ENCODE measurements at places on chromosomes 13 and 19. TPM values are rescaled to one million over a fixed set of nuclear protein-coding genes. Genes with fewer than 3 reads are reported as not detected.

The SRRM5 gene
- total RNA-seq: 0.35 TPM

The CGB5 gene
- not detected for total RNA-seq

The SLC17A7 gene
- total RNA-seq: 0.34 TPM

The TGFBR3L gene
- total RNA-seq: 2.6 TPM

The HOMER3 gene
- total RNA-seq: 68.8 TPM

The MATK gene
- not detected for total RNA-seq

The EXOSC5 gene
- 11.6 TPM for total RNA-seq

The TIMM44 gene
- total RNA-seq: 73.4 TPM

The NKPD1 gene
- total RNA-seq: 0.18 TPM

- H3K4me3 ChIP-seq: no peak overlapping the region
- no peak for DNase-seq
- H3K4me1 ChIP-seq: no peaks in the 10 kb centered on the region
- no peak overlapping the region for H3K27ac ChIP-seq
- H3K27me3 ChIP-seq: no peaks in the 10 kb centered on the region
- H3K36me3 ChIP-seq: peaks cover 55% of the 10 kb centered on the region
Measured at GRCh38 chr13:79361299-79361698, 44.8 kb downstream of the RBM26 start.

GRCh38 chr13:27961227-27962085, 7.7 kb downstream of the CDX2 start:
- H3K36me3 ChIP-seq: no peaks in the 10 kb centered on the region
- H3K4me1 ChIP-seq: peaks cover 16% of the 10 kb centered on the region
- no peak overlapping the region for H3K4me3 ChIP-seq
- no peak for DNase-seq
- peaks cover 89% of the 10 kb centered on the region for H3K27me3 ChIP-seq

DNA sequence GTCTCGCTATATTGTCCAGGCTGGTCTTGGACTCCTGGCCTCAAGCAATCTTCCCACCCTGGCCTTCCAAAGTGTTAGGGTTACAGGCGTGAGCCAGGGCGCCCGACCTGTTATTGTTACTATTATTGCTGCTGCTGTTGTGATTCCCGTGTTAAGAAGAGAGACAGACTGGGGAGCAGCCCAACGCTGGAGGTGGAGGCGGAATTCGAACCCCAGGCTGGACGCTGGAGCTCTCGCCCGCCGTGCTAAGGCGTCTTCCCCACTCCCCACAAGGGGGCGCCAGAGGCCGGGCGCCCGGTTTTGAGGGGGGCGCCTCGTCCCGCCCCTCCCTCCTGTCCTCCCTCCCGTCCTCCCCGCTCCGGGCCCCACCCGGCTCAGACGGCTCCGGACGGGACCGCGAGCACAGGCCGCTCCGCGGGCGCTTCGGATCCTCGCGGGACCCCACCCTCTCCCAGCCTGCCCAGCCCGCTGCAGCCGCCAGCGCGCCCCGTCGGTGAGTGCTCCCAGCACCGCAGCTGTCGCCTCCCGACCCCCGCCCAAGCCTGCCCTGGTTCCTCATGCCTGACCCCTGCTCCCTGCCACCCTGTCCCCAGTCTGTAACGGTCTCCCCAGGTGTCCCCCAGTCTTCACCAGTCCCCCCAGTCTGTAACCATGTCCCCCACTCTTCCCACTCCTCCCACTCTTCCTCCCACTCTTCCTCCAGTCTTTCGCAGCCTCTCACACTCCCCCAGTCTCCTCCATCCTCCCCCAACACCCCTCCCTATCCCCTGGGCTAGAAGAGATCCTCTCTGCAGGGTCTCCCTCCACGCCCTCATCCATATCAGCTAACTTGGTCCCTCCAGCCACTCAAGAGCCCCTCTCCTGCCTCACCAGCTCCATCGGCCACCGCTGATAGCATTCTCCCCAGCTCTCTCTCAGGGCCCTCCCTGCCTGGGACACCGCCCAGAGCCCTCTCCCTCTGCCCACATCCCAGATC, at the start of gene EHD2:
TSS of gene EHD2 (plus strand) at position 377 of the 976 bp plus-strand sequence. CDS start 3,191 bp downstream, outside the sequence.
- DNase-seq: peak; percentile 93
- H3K27me3 ChIP-seq: no peaks in the 10 kb centered on the region
- H3K27ac ChIP-seq: peak within 1 kb of the TSS; percentile 86
- peaks cover 44% of the 10 kb centered on the region for H3K4me1 ChIP-seq
- H3K4me3 ChIP-seq: peak within 1 kb of the TSS; percentile 96

GRCh38 chr19:48085904-48086864, 24.4 kb downstream of the PLA2G4C start:
- no peak overlapping the region for H3K4me3 ChIP-seq
- DNase-seq: no peak
- H3K27ac ChIP-seq: no peak overlapping the region
- H3K4me1 ChIP-seq: peaks cover 5% of the 10 kb centered on the region
- no peaks in the 10 kb centered on the region for H3K36me3 ChIP-seq

- H3K27me3 ChIP-seq: no peaks in the 10 kb centered on the region
- no peak for DNase-seq
- H3K4me3 ChIP-seq: no peak overlapping the region
- no peaks in the 10 kb centered on the region for H3K4me1 ChIP-seq
- H3K36me3 ChIP-seq: peaks cover 64% of the 10 kb centered on the region
- no peak overlapping the region for H3K27ac ChIP-seq
Measured at GRCh38 chr19:49347835-49348234, 12.6 kb downstream of the CD37 start.

DNA sequence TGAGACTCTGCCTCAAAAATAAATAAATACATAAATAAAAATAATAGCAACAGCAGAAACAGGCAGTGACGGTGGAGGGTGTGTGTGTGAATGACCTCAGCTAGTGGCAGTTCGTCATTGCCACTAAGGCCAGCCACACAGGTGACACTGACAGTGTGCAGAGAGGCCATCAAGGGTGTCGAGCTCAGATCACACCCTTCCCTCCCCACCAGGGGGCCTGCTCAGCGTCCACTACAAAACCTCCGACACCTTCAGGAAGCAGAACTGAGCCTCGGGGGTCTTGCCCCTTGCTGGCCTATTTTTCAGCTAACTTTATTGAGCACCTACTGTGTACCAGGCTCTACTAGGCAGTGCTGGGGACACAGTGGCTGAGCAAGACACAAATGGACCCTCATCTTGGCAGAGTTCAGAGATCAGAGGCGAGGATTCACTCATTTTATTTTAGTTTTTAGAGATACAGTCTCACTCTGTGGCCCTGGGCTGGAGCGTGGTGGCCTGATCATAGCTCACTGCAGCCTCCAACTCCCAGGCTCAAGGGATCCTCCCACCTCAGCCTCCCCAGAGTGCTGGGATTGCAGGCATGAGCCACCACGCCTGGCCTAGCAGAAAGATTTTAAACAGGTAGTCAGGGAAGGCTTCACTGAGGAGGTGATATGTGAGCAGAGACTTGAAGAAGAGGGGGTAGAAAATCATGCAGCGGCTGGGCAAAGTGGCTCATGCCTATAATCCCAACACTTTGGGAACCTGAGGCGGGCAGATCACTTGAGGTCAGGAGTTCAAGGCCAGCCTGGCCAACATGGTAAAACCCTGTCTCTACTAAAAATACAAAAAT, 30.3 kb upstream of the SEMA6B start:
- no peaks in the 10 kb centered on the region for H3K36me3 ChIP-seq
- peaks cover 2% of the 10 kb centered on the region for H3K4me1 ChIP-seq
- H3K27me3 ChIP-seq: peaks cover 28% of the 10 kb centered on the region
- DNase-seq: no peak
- H3K27ac ChIP-seq: no peak overlapping the region

GRCh38 chr19:46787331-46788261, 798 bp downstream of the SLC1A5 start:
- peak overlapping the region; percentile 99 for H3K27ac ChIP-seq
- DNase-seq: peak; percentile 87

DNA sequence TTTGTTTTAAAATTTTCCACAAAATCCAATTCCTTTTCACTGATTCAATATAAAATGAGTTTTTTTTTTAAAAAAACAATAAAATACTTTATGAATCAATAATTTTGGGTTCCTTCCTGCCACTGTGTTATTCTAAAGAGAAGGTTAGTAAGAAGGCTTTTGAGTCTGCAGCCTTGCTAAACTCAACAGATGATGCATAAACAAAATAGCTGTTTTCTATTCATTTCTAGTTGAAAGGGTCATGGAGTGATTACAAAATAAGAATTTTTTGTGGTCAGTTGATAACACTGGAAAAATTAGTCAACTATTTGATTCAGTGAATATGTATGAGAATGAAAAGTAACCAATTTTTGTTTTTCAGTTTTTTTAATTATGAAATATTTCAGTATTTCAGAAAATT, 169.9 kb downstream of the VWA8 start:
- no peak for DNase-seq
- no peak overlapping the region for H3K27ac ChIP-seq
- no peak overlapping the region for H3K4me3 ChIP-seq
- H3K27me3 ChIP-seq: no peaks in the 10 kb centered on the region

Data from osteocyte (in vitro differentiated cells).